ENCODE measurements at places on chromosomes 6 and 20.

DNA sequence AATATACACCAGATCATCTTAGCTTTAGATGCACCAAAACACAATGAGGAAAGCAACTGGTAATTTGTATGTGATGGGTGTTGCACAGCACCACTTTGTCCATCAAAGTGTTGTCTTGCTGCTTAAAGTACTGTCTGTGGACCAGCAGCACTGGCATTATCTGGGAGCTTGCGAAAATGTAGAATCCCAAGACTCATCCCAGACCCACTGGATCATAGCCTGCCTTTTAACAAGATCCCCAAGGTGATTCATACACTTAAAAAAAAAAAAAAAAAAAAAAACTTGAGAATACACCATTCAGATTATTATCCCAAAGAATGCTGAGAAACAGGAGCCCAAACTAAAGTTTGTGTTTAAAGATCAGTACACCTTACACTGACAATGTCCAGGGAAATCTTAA, 123.4 kb downstream of the TASP1 start:
- no peak for DNase-seq

GRCh38 chr6:169146521-169146920, 107.1 kb downstream of the THBS2 start:
- DNase-seq: no peak

- DNase-seq: no peak
These were observed 10.7 kb downstream of the TRAM2 start for GRCh38 chr6:52566201-52566600.

- DNase-seq: no peak
These were observed 458.6 kb upstream of the JARID2 start for GRCh38 chr6:14787250-14787649.

- DNase-seq: no peak
These were observed 784.9 kb downstream of the TENT5A start for GRCh38 chr6:80967609-80968008.

DNA sequence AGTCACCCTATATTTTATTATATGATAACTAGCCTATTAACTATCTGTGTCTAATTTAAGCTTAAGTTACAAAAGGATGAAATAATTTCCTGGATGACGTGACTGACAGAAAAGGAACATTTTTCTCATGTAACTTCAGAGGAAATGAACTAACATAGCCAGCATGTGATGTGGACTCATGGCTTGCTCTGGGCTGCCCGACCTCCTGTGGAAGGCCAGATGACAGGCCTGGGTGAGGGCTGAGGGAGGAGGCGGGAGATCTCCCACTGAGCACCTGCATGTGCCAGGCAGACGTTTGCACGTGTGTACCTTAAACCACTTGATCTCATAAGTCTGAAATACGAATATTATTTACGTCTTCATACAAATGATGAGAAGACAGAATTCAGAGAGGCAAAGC, 321.1 kb downstream of the SYNE1 start:
- DNase-seq: no peak

GRCh38 chr20:19288636-19289035, 76.2 kb downstream of the SLC24A3 start:
- no peak for DNase-seq

DNA sequence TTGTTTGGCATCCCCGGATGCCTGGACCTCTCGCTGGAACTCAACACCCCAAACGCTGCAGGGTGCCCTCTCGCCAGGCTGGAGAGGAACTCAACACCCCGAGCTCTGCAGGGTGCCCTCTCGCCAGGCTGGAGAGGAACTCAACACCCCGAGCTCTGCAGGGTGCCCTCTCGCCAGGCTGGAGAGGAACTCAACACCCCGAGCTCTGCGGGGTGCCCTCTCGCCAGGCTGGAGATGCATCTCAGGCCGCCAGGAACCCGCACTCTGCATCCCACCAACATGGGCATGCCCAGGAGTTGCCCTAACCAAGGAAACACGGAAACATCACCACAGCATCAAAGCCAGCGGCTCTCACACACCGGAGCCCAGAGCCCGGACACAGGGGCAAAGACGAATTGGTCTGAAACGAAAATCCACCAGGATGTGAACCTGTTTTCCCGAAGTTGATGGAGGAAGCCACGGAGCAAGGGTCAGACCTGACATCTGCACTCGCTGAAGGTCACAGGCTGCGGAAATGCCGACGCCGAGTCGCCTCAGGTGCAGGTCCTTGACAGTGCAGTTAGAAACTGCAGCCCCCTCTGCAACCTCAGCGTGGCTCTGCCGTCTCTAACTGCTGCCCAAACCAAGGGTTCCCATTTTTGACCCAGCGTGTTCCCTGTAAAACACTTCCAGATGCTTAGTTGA, 37.5 kb downstream of the DLL1 start:
- DNase-seq: no peak

DNA sequence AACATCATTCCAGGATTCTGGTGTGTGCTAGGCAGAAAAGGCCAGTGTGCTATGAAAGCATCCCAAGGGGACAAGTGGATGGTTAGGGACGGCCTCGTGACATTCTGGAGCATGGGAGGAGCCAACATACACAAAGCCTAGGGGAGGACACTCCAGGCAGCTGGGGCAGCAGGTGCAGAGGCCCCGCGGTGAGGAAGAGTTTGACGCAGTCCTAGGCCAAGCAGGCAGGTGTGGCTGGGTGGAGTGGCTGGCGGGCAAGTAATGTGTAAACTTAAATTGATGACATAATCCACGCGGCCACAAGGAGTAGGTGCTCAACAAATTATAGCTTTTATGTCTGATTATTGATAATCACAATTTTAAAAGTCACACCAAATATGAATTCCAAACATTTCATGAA, 93.6 kb downstream of the TMEM242 start:
- DNase-seq: no peak

DNA sequence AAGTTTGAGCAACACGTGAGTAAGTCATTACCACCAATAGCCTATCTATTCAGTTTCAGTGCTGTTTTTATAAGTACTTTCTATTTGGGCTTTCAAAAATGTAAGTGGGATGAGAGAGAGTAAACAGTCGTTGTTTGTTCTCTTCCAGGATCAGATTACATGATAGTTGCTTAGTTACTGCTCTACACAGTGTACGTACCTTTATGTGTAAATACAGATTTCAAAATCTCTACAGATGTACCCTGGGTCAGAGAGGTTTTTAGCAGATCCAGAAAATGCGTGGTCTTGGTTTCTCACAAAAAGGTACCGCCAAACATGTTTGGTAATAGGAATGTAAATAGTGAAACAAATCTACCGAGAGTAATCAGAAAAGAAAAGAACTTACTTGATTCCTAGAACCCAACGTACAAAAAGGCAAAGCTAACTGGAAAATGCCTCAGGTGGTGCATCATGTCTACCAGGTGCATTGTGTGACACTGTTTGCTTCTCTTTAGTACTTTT, 421.1 kb downstream of the BCKDHB start:
- no peak for DNase-seq

DNA sequence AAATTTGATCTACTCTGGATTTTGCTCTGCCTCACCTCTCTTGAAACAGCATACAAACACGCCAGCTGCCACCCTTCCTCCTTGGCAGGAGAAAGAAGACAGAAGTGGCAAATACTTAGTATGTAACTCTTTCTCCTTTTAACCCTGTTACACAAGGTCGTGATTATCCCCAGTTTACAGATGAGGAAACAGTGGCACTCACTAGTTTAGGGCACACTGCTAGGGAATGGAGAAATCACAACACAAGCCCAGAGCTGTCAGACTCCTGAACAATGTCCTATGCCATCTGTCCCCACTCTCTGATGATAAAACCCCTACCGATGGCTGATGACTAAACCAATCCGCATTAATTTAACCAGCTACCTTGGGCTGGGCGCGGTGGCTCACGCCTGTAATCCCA, 79.7 kb downstream of the FGD2 start:
- DNase-seq: no peak

GRCh38 chr6:14276667-14277404, 159.3 kb downstream of the CD83 start:
- DNase-seq: no peak
